Hippocampal formation (tissue), 2 donors: ENCODE measurements at places on chromosomes 7 and 10.

DNA sequence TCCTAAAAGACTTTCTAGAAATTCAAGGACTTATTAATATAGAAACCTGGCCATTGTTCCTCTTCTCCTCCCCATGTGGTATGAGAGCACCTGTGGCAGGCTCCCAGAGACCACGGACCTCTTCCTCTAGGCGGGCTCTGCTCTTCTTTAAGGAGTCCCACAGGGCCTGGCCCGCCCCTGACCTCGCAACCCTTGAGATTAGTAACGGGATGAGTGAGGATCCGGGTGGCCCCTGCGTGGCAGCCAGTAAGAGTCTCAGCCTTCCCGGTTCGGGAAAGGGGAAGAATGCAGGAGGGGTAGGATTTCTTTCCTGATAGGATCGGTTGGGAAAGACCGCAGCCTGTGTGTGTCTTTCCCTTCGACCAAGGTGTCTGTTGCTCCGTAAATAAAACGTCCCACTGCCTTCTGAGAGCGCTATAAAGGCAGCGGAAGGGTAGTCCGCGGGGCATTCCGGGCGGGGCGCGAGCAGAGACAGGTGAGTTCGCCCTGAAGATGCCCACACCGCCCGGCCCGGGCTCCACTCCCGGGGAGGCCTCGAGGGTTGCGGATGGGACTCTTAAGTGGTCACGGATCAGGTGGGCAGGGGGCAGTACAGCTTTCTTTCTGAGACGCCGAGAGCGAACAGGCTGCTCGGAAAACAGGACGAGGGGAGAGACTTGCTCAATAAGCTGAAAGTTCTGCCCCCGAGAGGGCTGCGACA is at the start of gene SLC26A4:
Gene SLC26A4 (plus strand): TSS at position 448 of the 700 bp plus-strand sequence. CDS start 814 bp downstream, outside the sequence.
- DNase-seq, result no peak

- no peak for DNase-seq
Observed at GRCh38 chr10:106033065-106033464, 1131.4 kb downstream of the SORCS1 start.

DNA sequence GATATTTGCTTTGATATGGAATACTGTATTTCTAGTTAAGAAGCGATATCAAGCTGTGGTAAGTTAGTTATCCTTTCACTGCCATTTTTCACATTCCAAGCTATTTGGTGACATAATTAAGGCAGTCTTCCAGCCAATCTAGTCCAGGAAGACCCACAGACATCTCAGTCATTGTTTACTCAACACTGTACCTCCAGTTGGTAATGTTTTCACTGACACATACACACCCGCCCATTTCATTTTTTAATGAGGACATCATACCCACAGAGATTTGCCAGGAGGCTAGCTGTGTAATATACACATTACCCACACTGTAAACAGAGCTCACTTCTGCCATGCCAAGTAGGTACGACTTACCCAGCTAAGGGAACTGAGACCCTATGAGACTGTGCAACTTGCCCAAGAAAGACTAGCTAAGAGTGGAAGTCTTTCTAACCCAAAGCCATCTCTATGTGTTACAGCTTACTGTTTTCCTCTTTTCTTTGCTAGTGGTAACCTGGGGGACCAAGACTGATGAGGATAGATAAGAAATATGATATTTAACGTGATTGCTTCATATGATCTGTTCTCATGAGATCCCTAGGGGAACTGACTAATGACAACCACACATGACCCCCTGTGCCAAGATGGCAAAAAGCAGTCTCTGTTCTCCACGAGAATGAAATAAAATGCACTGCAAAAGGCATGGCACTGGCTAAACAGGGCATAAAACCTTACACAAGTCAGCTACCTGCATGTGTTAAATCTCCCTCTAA is 179.0 kb downstream of the DGKI start:
- no peak for DNase-seq

DNA sequence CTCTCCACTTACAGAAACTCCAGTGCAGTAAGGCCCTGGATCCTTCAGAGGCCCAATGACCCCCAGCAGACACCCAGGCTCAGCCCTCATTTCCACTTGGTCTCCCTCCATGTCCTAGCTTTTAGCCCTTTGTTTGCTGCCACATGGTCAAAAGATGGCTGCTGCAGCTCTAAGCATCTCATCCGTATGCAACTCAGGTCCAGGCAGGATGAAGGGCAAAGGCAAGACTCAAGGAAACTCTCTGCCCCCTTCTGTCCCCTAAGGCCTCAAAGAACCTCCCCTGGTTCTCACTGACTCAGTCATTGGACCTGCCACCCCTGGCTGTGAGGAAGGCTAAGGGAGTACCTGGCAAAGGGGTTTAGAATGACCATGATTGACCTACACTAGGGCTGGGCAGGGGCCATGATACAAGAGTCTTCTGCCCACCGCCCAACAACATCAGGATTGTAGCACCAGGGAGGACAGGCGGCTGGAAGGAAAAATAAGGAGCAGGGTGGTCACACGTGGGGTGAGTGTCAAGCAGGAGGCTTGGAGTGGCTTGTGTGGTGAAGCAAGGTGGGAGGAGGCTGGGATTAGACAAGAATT is 303.8 kb upstream of the ZMIZ1 start:
- no peak for DNase-seq

GRCh38 chr10:125054669-125055268 is 105.6 kb downstream of the CTBP2 start:
- no peak for DNase-seq

GRCh38 chr7:83921271-83921940 is 272.5 kb upstream of the SEMA3E start:
- no peak for DNase-seq

- no peak for DNase-seq
Observed at GRCh38 chr10:12716042-12716441, 285.5 kb downstream of the CCDC3 start.

DNA sequence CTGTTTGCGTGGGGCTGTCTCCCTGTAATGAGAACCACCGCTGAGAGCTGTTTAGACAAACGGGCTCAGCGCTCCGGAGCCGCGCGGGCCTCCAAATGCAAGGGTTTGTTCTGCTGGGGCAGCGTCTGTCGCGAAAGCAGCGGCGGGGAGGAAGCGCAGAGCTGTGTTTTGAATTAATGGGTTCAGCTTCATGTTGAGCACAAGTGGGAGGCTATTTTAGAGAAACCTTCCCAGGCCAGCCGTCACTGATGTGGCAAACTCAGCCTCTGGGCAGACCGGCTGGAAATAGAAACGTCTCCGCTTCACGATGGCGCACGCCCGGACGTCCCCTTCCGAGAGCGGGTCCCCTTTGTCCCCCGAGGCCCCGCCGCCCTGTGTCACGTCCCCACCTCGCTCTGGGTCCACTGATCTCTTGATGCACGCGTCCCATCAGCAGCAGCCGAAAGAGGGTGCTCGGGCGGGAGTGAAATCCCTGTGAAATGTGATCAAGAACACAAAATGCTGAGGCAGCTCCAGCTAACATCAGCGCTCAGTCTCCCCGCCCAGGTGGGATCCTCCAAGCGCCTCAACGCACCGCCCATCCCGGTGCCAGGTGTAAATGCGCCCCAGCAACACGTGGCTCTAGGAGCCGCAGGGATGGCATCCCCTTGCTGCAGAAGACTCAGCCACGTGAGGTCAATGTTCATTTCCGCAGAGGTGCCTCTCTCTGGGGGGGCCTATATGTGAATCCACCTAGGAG is 44.9 kb downstream of the BAMBI start:
- peak; percentile 66 for DNase-seq

- DNase-seq, result no peak
Observed at GRCh38 chr7:49883933-49884332, 110.5 kb downstream of the VWC2 start.

GRCh38 chr7:30926313-30926712 is 14.7 kb downstream of the AQP1 start:
- no peak for DNase-seq

- DNase-seq, result no peak
Observed at GRCh38 chr10:78165617-78166016, 132.0 kb downstream of the RPS24 start.

GRCh38 chr7:114711241-114711640 is 210.7 kb upstream of the MDFIC start:
- no peak for DNase-seq

GRCh38 chr7:134636008-134636449 is 10.6 kb upstream of the BPGM start:
- no peak for DNase-seq

GRCh38 chr10:11256896-11257295 is 239.2 kb downstream of the CELF2 start:
- DNase-seq, result no peak

- DNase-seq, result no peak
Observed at GRCh38 chr7:104843198-104843597, 170.8 kb upstream of the KMT2E start.

DNA sequence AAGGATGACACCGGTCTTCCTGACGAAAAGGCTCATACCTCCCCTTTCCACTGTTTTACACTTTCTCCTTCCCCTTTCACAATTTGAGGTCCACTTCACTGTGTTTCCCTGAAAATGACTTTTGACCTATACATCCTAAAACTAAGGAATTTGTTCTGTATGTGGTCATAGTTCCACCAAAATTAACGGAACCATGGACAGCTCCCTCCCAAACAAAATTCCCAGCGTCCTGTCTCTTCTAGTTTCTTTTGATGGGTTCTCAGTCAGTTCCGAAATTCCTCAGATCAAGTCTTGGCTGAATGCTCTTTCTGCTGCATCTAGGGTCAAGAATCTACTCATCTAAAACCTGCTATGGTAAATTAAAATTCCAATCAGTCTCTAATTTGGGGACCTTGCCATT is 1191.9 kb downstream of the CNTNAP2 start:
- DNase-seq, result no peak

DNA sequence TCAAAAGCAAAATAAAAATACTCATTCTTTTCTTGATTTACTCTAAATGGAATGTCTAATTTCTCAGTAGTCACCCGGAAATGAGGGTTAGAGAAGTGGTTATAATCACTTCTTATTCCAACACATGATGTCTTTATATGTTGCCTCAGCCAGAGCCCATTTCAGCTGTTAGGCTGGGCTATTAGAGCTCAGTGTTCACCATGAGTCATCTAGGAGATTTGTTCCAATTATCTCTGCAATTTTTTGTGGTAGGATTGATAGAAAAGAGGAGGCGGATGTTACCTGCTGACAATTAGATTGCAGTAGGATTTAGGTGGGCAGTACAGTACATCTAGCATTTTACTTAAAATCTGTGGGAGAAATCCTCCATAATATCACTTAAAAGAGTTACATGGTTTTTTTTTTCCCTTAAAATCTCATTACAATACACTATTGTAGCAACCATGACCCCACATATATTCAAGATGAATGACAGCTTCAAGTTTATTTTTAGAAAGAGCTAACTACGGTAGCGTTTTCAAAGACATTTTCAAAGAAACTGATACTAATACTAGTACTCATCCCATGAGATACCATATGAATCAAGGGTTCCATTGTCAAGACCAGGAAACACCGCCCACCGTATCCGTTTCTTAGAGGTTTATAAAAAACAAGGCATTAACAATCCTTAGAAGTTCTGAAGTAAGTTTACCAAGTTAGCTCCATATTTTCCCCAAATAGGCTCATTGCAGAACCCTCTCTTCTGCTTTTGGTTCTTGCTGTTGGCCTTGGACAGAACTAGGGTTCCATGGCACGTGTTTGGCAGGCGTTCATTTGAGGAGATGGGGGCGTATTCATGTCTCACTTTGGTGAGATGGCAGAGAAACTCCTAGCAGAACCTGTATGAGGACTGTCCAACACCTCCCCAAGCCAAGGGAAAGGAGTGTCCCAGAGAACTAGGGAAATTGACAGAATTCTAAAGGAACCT is 10.4 kb downstream of the CPA2 start:
- DNase-seq, result no peak

- DNase-seq, result no peak
Observed at GRCh38 chr7:136998495-136998894, 130.0 kb downstream of the CHRM2 start.

GRCh38 chr10:131750171-131750895 is 150.5 kb upstream of the PPP2R2D start:
- DNase-seq, result no peak

GRCh38 chr7:79822620-79823240 is 311.9 kb upstream of the GNAI1 start:
- no peak for DNase-seq

DNA sequence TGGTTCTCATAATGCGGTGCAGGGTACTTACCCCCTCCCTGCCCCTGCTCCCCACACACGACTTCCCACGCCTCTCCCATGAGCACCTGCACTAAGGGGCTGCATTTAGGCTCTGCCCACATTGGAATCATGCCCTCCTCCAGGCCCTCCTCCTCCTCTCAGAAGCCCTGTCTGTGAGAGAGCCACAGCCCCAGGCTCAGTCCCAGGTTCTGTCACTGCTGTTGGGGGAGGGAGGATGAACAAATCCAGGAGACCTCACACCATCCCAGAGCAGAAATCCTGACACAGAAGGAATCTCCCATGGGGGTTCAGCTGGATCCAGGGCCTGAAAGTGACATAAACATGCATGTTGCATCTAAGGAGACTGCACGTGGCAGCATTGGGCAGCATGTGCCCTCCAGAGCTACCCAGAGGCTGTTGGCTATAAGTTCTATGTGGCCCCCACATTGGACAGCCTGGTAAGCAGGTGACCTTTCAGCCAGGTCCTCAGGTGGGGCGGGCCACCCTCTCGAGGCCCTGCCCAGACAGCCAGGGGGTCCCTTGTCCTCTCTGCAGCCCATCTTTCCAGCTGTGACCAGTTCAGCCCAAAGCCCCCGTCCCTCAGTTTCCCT is 1.6 kb upstream of the PILRA start:
- no peak for DNase-seq

DNA sequence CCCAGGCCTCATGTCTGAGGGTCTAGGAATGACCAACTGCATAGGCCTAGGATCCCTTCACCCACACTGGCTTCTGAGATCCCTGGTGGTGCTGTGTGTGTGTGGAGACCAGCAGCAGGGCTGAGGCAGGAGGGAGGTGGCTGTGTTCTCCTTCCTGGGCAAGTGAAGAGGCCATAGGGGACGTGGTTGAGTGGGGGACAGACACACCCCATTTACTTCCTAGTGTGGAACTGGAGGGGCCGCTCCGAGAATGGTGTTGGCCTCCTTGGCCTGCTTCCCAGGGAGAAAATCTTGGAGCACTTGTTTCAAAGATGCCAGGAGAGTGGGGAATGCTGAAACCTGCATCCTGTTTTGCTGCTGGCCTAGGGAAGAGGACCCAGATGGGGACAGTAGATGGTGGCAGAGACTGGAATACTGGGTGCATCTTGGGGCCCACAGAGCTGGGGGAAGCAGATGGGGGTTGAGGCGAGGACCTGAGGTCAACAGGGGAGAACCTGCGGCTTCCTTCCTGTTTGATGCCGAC is 19.1 kb downstream of the UBTD1 start:
- DNase-seq, result no peak

GRCh38 chr10:79910344-79910743 is 38.6 kb downstream of the SFTPD start:
- DNase-seq, result no peak
